ENCODE measurements at places on chromosomes 2 and 18.

GRCh38 chr18:3485153-3486149 is 35.5 kb downstream of the TGIF1 start:
- DNase-seq: no peak

GRCh38 chr2:120628248-120628647 is 107.4 kb upstream of the GLI2 start:
- DNase-seq: no peak

- no peak for DNase-seq
Measured at GRCh38 chr2:152410165-152410597, 75.2 kb downstream of the FMNL2 start.

DNA sequence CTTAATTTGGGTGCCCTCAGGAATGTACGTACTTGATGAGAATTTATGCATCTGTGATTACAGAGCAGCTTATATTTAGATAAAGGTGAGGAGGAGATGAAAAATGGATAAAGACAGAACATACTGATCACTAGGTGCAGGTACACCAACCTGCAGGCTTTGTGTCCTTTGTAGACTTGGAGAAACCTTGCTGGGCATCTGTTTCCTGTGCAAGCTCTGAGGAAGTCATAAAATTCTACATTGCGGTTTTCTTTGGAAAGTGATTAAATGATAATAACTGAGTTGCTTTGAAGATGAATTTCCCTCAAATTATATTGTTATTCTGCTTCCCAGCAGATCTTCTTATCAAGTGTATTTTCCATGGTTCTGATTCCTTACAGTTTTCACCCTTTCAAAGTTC is 7.7 kb downstream of the RAB27B start:
- no peak for DNase-seq

DNA sequence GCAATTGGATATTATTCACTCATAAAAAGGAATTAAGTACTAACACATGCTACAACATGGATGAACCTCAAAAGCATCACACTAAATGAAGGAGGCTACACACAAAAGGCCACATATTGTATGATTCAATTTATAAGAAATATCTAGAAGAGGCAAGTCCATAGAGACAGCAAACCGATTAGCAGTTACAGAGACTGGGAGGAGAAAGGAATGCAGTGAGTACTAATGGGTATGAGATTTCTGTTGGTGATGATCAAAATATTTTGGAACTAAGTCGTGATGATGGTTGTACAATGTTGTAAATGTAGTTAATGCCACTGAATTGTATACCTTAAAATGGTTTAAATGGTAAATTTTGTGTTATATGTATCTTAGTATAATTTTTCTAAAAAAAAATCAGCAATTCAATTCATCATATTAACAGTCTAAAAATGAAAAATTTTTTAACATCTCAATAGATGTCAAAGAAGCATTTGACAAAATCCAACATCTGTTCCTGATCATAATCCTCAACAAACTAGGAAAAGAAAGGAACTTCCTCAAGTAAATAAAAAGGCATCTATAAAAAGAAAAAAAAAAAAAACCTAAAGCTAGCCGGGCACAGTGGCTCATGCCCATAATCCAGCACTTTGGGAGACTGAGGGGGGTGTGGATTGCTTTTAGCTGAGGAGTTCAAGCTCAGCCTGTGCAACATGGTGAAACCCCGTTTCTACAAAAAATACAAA is 98.1 kb downstream of the TGIF1 start:
- DNase-seq: no peak

DNA sequence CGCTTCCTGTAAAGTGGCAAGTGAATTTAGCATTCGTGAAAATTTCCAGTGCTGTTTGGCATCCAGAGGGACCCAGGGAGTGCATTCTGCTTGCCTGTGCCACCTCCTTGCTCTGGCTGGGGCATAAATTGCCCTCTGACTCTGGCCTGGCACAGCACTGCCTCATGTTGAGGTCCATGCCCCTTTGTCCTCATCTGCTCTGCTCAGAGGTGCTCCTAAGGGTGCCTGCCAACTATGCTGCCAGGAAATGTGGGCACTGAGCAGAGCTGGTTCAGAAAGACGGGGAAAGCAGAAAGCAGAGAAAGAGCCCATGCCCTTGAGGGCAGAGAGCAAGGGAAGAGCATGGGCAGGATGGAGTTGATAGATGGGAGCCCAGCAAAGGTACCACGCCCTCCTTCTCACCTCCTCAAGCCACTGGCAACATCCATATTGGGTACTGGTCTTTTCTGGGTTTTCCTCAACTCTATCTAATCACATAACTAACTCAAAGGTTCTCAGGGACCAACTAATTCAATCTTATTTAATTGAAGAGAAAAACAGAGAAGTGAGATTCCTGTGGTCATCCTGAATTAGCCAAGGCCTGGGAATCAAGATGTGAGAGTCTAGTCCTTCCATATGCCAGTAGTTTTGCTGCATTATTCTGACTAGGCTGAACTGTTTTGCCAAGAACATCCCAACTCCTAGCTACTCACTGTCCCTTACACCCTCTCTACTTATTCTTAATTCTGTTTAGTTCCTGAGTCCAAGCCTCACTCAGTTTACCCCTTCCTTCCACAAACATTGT is 441.5 kb upstream of the TNP1 start:
- DNase-seq: no peak
